ENCODE measurements at places on chromosomes 7 and 10.

DNA sequence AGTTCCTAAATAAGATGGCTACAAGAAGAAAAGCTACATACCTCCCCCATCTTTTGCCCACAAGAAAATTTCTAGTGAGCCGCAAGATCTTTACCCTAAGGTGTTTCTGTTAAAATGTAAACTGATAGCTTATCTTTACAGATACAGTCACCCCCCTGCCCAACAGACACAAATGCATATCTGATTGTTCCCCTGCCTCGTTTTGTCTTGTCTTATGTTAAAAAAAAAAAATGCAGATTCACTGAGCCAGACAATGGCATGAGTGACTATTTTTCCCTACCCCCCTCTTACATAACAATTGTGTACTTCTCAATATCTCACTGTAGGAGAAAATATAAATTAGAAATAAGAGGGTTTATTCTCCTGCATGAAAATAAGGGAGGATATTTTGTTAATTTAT is 8.5 kb downstream of the ZNF138 start:
- DNase-seq: no peak

- DNase-seq: no peak
Observed at GRCh38 chr7:125126376-125126775, 196.8 kb upstream of the POT1 start.

- DNase-seq: no peak
Observed at GRCh38 chr10:100655326-100655759, 90.0 kb upstream of the PAX2 start.

DNA sequence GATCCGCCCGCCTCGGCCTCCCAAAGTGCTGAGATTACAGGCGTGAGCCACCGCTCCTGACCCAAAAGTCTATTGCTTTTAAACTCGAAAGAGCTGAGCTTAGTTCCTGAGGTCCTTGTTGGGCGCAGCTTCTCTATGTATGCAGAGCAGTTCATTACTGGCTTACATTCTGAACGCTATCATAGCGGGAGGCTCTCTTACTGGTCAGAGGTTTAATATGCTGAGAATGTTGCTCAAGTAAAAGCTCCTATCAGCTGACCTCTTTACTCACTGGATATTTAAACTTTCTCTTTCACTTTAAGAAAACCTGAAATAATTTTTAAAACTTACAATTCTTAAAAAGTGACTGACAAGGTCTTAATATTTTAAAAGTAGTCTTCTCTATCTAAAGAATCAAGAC is 160.8 kb upstream of the WNT16 start:
- no peak for DNase-seq

All from NAMALWA (cell line).